ENCODE measurements at places on chromosomes 1 and 21.
A peak's percentile ranks its signal among the peaks of the same experiment; 100 is the strongest.

- DNase-seq = peak; percentile 72
Measured at GRCh38 chr1:41496080-41497055, 11.9 kb upstream of the EDN2 start.

- DNase-seq = no peak
Measured at GRCh38 chr1:91633438-91633837, 132.8 kb downstream of the CDC7 start.

- no peak for DNase-seq
Measured at GRCh38 chr1:79692519-79692918, 686.0 kb upstream of the ADGRL4 start.

DNA sequence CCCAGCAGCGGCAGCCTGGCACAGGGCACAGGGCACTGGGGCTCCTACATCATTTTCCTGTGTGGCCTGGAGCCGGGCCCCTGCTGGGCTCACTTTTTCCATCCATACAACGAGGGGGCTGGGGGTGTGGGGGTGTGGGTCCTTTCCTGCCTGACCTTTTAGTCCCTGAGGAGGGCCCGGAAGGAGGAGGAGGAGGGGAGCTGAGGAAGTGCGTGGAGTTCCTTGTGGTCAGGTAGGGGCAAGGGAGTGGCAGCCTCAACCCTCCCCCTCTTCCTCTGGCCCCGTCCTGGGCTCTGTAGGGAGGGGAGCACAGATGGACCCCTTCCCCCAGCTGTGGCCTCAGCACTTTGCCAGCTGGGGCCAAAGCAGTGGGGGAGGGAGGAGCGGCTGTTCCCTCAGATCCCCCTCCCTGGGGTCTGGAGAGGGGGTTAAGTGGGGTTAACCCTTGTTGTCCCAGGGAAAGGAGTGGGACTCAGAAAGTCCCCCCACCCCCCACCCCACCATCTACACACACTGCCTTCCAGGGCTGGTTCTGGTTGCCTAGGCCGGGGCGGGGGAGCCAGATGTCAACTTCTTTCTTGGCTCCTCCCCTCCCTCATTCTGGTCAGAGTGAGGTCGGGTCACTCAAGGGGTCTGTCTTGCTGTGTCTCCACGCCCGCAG, 5.7 kb downstream of the NTRK1 start:
- DNase-seq = peak; percentile 76

- no peak for DNase-seq
Measured at GRCh38 chr1:228685081-228685660, 50.1 kb upstream of the RHOU start.

DNA sequence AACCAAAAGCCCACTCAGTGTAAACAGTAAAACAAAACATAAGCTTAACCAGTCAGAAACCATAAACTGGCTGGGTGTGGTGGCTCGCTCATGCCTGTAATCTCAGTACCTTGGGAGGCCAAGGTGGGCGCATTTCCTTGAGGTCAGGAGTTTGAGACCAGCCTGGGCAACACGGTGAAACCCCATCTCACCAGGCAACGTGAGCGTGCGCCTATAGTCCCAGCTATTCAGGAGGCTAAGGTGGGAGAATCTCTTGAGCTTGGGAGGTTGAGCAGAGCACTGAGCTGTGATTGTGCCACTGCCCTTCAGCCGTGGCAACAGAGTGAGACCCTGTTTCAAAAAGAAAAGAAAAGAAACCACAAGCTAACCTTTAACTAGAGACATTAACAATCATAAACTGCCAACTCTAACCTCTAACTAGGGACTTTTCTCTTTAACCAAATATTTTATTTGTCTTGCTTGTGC, 13.1 kb upstream of the PRRC2C start:
- no peak for DNase-seq

- no peak for DNase-seq
Measured at GRCh38 chr1:219433496-219434131, 179.3 kb downstream of the ZC3H11B start.

DNA sequence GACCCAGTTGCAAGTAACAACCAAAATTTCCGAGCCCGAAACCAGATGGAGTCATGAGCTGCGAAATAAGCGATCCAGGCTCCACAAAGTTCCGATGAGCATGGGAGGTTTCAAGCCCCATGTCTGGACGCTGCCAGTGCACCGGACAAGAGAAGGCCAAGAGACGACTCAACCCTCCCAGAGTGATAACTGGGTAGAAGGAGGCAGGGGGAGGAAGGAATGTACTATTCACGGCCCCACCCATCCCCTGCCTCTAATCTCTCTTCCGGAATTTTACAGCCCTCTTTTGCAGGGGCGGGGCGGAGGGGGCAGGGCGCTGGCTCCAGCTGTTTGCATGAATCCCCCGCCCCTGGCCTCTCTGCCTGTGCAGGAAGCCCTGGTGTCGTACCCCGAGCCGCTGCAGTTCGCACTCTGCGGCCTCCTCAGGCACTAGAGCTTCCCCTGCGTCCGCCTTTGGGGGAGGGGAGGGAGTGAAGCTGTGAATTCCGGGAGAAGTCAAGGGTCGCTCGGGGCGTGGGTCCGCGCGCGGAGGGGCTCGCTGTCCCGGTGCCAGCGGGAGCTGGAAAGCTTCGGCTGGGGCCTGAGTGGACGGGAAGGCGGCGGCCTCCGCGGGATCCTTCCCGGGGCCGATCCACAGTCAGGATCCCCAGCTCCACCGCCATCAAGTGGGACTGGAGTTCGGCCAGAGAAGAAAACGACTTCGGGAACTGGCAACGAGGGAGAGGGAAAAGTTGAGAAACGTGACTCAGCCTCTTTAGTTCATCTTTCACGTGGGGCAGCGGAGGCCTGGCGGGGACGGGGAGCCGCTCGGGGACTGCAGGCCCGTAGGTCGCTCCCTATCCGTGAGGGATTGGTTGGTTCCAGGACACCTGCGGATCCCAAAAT, 6.3 kb upstream of the PTP4A2 start:
- peak; percentile 95 for DNase-seq

DNA sequence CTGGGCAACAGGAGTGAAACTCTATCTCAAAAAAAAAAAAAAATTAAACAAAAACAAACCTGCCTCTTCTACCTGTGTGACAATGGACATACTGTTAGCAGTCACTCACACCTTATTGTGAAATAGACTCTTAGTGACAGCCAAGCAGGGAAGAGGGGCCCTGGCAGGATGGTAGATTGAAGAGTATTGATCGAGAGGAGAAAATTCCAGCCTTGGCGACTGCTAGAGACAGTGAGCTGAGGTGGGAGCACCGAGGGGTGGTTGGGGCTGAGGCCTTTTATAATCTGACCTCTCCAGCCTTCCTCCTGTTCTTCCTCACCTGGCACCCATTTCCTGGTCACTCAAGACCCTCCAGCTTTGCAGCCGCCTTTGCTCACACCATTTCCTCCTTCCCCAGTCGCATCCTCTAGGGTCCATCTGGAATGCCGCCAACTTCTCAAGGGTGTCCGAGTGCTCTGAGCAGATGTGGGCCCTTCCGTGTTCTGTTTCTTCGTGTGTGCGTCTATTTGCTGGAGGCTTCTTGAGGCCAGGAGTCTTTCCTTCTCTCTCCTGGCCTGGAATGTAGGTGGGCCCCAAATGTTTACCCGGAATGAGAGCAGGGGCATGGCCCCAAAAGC, 196.9 kb upstream of the TMEM51 start:
- DNase-seq = no peak

GRCh38 chr1:145983960-145984830, 12.2 kb downstream of the TXNIP start:
- peak; percentile 61 for DNase-seq

DNA sequence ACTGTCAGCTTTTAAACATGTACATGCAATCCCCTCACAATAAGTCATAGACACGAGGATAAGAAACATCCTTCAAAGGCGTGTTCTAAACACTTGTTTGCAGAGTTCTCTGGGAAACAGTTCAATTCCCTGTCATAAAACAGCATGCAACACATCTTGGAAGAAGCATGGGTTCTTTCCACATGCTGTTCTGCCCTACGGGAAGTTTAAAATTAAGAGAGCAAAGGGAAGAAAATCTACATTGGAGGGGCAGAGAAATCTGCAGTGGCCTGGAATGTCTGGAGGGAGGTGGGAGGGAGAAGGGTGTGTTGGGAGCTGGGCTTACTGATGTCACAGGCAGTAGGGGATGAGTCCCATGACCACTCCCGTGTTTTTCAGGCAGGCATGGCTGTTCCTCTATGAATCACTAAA, 98.3 kb upstream of the SLC2A1 start:
- no peak for DNase-seq

DNA sequence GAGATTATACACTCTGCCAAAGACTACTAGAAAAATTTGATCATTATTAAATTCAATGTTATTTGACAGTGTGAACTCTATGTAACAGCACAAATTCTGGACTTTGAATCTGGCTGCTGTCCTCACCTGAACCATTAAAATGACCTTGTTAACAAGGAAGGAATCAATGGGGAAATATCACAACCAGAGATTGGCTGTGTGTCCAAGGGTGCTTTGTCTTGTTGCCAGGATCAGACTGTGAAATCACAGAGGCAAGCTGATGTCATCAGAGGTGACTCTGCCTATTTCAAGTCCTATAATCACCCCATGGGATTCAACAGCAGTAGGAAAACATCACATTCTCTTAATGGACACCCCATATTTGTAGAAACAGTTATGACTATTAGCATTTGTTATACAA, 46.8 kb downstream of the ADAMTS5 start:
- no peak for DNase-seq

- no peak for DNase-seq
Measured at GRCh38 chr1:165287329-165287728, 69.2 kb downstream of the LMX1A start.

GRCh38 chr21:28776251-28776650, 216.4 kb downstream of the LTN1 start:
- DNase-seq = peak; percentile 77

DNA sequence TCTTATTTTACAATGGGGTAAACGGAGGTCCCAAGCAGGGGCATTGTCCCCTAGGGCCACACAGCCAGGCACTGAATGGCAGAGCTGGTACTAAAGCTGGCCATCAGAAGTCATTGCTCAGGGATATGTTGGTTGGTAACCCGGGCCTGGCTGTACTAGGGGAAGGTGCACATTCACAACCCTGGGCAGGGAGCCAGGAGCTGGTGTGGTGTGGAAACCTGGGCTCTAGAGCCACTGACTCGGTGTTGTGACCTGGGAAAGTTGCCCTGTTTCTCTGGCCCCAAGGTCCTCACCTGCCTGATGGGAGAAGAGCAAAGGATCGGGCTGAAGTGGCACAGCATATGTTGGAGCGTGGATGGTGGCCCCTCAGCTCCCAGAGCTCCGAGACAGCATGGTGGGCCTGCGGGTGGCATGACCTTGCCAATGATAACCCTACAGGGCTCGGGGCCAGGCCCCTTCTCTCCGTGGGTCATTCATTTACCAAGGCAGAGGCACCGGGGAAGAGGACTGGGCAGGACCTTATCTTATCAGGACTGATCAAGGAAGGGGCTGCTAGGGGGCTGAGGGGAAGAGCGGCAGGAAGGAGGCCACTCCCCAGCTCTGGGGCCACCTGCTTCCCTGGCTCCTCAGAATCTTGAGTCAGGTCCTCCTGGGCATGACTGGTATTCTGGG, 274.1 kb downstream of the TRABD2B start:
- DNase-seq = no peak

- DNase-seq = peak; percentile 82
Measured at GRCh38 chr1:93707956-93708355, 26.3 kb upstream of the BCAR3 start.

DNA sequence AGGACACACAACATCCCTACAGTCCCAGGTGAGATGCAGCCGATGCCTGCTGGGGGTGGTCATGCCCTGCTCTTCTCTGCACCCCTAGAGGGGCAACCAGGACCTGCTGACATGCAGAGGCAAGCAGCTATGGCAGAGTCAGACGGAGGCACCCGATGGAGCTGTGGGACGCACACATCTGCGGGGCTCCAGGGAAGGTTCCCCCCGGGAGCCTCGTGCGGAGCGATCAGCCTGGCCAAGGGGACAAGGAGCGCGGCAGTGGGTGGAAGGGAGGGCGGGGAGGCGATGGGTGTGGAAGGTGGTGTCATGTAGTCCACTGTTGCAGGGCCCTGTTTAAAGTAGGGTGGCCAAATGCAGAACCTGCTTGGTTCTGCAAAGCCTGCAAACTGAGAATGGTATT, 143.0 kb upstream of the AJAP1 start:
- DNase-seq = no peak

DNA sequence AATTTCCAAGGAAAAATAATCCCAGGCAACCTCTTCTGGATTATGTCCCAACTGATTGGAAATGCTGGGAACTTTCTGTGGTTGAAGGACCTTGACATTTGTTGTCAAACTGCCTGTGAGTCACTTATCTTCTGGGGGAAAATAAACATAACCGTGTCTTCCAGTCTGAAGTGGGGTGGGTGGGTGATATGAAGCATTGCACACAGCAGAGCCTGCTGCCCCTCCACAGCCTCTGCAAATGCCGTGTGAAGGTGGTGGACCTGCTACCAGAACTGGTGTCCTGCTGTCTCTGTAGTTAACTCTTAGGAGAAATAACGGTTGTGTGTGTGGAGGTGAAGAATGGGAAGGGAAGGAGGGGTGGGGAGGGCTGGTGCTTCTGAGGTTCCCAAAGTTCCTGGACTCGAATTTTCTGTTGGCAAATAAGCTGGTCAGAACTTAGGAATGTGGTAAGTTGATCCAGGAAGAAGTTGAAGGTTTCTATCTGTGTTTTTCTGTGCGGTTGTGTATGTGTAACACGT, 23.2 kb downstream of the GALNT2 start:
- no peak for DNase-seq

- DNase-seq = no peak
Measured at GRCh38 chr21:35026153-35026500, 23.0 kb downstream of the RUNX1 start.

DNA sequence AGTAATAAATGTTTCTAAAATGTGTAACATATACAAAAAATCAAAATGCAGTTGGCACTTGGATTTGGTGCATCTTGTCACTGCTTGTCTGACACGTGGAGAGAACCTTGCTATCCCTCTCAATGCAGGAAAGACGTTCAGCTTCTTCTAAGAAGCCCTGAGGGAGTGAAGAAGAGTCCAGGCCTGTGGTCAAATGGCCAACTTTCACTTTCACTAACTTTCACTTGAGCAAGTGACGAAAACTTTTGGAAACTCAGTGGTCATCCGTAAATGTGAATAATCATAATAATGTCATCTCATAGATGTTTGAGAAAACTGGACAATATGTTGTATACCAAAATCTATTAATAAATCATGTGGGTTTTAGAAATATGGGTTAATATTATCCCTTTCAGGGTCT, 61.9 kb downstream of the ERG start:
- DNase-seq = no peak

GRCh38 chr1:183039330-183039729, 16.1 kb downstream of the LAMC1 start:
- DNase-seq = no peak

- DNase-seq = no peak
Measured at GRCh38 chr1:64601207-64601606, 131.3 kb downstream of the CACHD1 start.

DNA sequence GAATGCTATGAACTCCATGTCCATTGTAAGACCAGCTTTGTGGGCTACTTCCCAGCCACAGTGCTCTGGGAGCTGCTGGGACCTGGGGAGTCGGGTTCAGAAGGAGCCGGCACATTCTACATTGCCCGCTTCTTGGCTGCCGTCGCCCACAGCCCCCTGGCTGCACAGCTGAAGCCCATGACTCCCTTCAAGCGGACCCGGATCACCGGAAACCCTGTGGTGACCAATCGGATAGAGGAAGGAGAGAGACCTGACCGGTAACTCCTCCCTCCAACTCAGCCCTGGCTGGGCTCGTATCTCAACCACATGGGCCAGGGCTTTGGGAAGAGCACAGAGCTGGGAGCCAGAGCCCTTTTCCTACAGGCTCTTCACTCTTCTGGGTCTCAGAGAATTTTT, 15.4 kb downstream of the MOV10 start:
- DNase-seq = no peak

GRCh38 chr1:212070720-212071302, 35.3 kb downstream of the DTL start:
- no peak for DNase-seq

Measured in activated CD8-positive, alpha-beta T cell treated with anti-CD3 and anti-CD28 coated beads for 36 hours (primary cell).